PC-9 (cell line): ENCODE measurements at places on chromosomes 13 and 19. TPM values are rescaled to one million over a fixed set of nuclear protein-coding genes. Genes with fewer than 3 reads are reported as not detected.

GRCh38 chr13:97478247-97478646 is 44.3 kb downstream of the RAP2A start:
- DNase-seq, result no peak

DNA sequence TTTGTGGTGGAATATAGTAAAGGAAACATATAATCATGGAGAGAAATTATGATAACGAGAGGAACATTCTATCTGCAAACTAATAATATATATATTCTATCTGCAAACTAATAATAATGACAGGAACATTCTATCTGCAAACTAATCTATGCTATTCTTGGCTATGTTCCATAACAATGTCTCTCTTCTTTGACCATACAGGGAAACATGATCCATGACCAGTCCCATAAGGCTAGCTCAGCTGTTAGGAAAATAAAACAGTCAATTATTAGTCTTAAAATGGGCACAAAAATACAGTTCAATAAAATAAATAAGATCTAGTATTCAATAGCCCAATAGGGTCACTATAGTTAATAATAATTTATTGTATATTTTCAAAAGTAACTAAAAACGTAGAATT is 707.8 kb upstream of the PCDH20 start:
- no peak for DNase-seq

- DNase-seq, result no peak
Observed at GRCh38 chr13:84705982-84706710, 823.9 kb upstream of the SLITRK1 start.

DNA sequence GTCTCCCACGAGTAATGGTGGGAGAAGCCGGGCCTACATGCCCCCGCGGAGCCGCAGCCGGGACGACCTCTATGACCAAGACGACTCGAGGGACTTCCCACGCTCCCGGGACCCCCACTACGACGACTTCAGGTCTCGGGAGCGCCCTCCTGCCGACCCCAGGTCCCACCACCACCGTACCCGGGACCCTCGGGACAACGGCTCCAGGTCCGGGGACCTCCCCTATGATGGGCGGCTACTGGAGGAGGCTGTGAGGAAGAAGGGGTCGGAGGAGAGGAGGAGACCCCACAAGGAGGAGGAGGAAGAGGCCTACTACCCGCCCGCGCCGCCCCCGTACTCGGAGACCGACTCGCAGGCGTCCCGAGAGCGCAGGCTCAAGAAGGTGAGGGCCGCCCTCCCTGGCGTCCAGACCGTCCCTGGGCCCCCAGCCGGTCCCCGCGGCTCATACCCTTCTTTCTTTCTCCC is 1.4 kb upstream of the USF2 start:
- peak; percentile 39 for DNase-seq

- DNase-seq, result no peak
Observed at GRCh38 chr13:109906976-109907375, 120.6 kb upstream of the IRS2 start.

GRCh38 chr19:56393119-56394012 is at the start of gene ZNF582:
Gene ZNF582, minus strand, starts transcription at chr19:56393534. Its CDS starts 1,782 bp downstream, at chr19:56391752.
- DNase-seq, result peak; percentile 86

The NDUFB7 gene
- 192 and 248 TPM in 2 replicates for total RNA-seq
